ENCODE measurements at places on chromosomes 11 and 22.
A peak's percentile ranks its signal among the peaks of the same experiment; 100 is the strongest.

DNA sequence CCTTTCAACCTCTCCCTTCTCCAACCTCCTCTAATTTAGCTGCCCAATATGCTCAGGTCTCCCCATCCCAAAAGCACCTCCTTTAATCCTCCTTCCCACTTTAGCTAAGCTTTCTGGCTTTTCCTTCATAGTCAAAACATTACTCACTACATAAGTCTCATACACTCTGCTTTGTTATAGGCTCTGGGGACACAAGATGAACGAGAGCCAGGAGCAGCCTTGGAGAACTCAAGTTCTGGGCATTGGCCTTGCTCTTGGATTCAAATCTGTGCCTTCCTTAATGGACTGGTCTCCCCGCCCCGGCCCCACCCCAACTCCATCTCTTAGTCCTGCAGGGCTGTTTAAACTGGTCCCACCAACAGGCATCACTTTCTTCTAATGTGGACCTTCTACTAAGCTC lies 11.4 kb upstream of the HPX start:
- no peak for DNase-seq

GRCh38 chr11:64744544-64745188 lies 724 bp upstream of the RASGRP2 start:
- no peak for DNase-seq

DNA sequence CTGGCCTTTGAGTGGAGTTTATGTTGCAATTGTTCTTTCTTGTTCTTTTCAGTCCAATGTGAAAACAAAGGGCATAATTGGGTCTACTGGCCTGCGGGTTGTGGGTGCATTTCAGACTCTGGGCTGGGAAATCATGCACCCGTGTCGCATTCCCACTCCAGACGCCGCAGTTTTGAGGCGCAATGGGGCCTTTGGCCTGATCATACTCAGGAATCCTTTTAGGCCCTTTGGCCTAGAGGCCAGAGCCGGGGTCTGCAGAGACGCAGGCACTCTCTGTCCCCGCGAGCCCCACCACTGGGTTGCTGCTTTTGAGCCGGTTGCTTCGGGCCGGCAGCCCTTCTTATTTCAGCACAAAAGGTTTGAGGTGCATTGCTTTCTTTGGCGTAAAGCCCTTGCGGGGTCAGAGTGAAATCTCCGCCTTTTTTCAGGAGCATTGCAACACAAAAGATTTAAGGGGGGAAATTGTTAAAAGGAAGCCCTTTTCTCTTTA lies 48.4 kb upstream of the DBX1 start:
- no peak for DNase-seq

GRCh38 chr11:92453055-92453454 lies 228.4 kb downstream of the FAT3 start:
- no peak for DNase-seq

DNA sequence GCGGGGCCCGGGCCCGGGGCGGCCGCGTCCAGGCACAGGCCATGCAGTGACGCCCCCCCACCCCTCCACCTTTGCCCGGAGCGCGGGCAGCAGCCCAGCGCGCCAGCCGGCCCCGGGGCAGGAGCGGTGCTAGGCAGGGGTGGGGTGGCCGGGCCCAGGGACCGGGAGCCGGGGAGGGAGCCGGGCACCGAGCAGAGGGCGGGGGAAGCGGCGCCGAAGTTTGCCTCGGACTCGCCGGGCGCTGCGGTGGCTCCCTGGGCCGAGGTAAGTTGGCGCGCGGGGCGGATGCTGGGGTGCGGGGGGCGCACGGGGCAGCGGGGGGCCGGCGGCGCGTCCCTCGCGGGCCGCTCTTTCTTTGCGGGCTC lies 332 bp downstream of the TEAD1 start:
- peak; percentile 36 for DNase-seq

DNA sequence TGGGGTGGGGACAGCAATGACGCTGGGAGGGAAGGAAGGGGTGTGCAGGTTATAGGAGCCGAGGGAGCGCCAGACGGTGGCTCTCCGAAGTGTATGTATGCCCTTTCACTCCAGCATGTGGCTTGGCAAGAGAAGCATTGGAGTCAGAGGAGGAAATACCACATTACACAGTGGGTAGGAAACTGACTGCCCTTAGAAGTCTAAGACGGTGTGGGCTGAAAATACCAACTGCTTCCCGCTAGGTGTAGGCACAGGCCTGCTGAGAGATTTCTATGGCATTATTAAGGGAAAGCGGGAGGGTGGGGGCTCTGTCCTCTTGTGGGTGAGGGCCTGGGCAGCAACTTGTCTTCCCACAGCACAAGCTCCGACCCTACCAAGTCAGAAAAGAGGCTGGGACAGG lies 44.7 kb downstream of the CACNG2 start:
- DNase-seq = peak; percentile 19

DNA sequence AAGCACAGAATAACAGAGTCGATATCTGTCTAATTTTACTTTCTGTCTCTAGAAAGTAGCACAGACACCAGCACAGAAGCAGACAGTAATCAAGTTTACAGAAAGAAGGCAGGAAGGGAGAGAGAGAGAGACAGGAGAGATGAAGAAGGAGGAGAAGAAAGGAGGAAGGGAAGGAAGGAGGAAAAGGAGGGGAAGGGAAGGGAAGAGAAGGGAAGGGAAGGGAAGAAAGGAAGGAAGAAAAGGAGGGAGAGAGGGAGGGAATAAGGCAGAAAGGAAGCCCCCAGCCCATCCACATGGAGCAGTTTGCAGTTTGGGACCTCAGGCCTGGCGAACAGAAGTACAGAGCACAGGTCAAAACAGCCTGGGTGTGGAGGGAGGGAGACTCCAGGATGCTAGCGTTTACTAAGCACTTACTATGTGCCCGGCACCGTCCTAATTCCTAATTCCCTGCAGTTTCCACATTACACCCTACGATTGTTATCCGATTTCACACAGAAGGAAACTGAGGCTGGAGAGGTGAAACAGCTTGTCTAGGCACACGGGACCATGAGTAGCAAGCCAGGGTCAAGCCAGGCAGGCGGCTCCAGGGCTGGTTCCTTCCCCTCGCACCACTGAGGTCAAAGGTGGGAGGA lies 46.0 kb upstream of the WNT7B start:
- no peak for DNase-seq

- DNase-seq = no peak
Observed at GRCh38 chr11:116503216-116504160, 269.3 kb downstream of the BUD13 start.

GRCh38 chr11:47716692-47717091 lies 1.5 kb upstream of the AGBL2 start:
- DNase-seq = no peak

- DNase-seq = no peak
Observed at GRCh38 chr11:60875366-60876167, 8.2 kb downstream of the ZP1 start.

DNA sequence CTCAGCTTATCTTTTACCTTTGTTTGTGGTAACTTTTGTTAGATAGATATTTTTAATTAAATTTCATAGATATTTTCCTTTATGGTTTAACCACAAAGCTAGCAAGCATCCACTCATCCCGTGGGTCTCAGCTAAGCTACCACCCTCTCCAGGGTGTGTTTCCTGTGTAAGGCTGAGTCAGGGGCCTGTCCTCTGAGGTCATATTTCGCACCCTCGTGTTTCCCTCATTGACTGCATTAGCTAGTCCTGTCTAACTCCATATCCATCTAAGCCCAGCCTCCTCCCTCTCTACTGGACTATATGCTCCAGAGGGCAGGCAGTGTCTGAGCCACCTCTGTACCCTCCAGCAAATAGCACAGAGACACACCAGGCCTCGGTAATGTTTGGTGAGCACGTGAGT lies 16.7 kb downstream of the XRRA1 start:
- DNase-seq = no peak

GRCh38 chr22:34841911-34842310 lies 224.0 kb upstream of the ISX start:
- DNase-seq = no peak

GRCh38 chr11:82384308-82384707 lies 349.4 kb downstream of the FAM181B start:
- no peak for DNase-seq

- no peak for DNase-seq
Observed at GRCh38 chr11:12618743-12619540, 55.3 kb upstream of the TEAD1 start.

- DNase-seq = no peak
Observed at GRCh38 chr22:45930324-45930723, 46.6 kb downstream of the WNT7B start.

GRCh38 chr22:26286091-26286820 lies 117.0 kb downstream of the SEZ6L start:
- DNase-seq = no peak

GRCh38 chr11:31814176-31814868 lies 3.2 kb upstream of the PAX6 start:
- DNase-seq = no peak

- peak; percentile 81 for DNase-seq
Observed at GRCh38 chr11:35274909-35275785, 136.2 kb downstream of the CD44 start.

GRCh38 chr11:132904607-132905006 lies 627.7 kb downstream of the OPCML start:
- DNase-seq = no peak

- no peak for DNase-seq
Observed at GRCh38 chr11:126420698-126421256, 65.3 kb downstream of the ST3GAL4 start.

GRCh38 chr11:20597154-20597679 lies 2.2 kb upstream of the SLC6A5 start:
- no peak for DNase-seq

GRCh38 chr11:45994371-45995341 lies 72.2 kb downstream of the LARGE2 start:
- DNase-seq = no peak

DNA sequence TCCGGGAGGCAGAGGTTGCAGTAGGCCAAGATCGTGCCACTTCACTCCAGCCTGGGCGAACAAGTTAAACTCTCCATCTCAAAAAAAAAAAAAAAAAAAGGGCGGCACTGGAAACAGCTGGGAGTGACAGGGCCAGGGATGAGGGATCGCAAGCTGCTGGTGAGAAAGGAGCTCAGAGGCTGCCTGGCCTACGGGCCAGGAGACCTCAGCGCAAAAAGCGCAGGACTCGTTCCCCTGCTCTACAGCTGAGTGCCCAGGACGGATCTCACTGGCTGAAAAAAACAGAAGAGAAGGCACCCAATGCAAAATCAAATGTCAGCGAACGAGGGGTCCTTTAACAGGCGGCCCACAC lies 650 bp upstream of the NUP50 start:
- DNase-seq = no peak

GRCh38 chr11:134414766-134415765 lies 3.0 kb upstream of the B3GAT1 start:
- DNase-seq = no peak

DNA sequence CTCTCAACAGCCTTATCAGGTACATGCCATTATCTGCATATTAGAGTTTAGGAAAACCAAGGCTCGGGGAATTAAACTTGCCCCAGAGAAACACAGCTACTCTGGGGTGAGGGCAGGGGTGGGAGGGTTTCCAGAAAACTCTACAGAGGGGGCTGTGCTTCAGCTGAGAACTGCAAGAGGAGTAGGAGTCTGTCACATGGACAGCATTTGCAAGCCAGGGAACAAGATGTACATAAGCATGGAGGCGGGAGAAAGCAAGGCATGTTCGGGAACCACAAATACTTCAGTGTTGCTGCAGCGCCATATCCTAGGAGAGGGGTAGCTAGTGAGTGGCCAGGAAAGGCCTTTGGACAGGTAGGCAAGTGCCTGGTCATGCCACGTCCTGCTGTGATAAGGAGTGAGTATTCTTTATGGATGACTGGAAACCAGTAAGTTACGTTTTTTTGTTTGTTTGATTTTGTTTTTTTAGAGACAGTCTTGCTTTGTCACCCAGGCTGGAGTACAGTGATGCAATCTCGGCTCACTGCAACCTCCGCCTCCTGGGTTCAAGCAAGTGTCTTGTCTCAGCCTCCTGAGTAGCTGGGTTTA lies 57.2 kb downstream of the GRAMD1B start:
- no peak for DNase-seq

- no peak for DNase-seq
Observed at GRCh38 chr11:61883327-61883726, 8.0 kb downstream of the FADS3 start.

- no peak for DNase-seq
Observed at GRCh38 chr11:68471360-68472340, 11.1 kb downstream of the PPP6R3 start.

DNA sequence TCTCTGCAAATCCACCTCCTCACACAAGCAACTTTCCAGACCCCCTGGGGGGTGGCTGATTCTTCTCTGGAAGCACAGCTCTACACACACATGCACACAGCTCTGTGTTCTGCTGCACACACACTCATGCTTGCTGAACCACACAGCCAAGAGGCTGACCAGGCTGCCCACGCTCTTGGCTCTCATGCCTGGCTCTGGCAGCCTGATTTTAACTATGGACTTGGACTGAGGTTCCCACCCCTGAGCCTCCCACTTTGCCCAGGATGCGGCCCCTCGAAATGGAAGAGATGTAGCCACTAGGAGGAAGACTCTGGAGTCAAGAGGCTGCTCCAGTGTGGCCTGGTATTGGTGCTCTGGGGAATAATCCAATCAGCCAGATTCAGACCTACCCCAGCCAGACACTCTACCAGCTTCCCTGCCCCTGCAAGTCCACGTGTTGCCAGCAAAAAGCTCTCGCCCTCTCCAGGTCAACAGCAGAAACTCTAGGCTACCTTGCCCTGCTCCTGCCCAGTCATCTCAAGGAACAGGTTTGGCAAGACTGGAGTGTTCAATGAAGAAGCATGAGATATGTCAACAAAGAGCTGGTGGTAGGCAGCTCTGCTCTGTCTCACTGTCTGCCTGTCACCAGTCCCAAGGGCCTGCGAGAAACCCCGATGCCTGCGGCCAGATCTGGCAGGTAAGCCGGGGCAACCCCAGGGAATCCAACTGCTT lies 8.8 kb upstream of the CASTOR1 start:
- peak; percentile 80 for DNase-seq

- no peak for DNase-seq
Observed at GRCh38 chr22:26285632-26286031, 116.4 kb downstream of the SEZ6L start.

- DNase-seq = peak; percentile 36
Observed at GRCh38 chr11:71247551-71248250, 4.7 kb downstream of the SHANK2 start.

GRCh38 chr11:2419638-2420501 lies 19.3 kb downstream of the TSSC4 start:
- peak; percentile 64 for DNase-seq

DNA sequence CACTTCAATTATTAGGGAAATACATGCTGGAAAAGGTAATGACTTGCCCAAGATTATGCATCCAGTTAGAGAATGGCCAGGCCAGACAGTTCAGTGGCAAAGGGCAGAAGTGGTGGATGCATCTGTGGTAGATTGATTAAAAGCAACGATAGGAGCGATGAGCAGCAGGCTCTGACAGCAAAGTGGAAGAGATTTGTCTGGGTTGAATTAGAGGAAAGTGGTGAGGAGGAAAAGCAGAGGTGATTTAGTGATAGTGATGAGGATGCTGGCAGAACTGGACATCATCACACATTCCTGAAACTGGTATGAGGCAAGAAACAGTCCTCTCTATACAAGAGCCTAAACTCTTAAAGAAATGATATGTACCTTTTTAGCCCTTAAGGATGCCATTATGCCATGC lies 12.5 kb downstream of the HSD17B12 start:
- no peak for DNase-seq

- DNase-seq = no peak
Observed at GRCh38 chr11:13438291-13438690, 24.7 kb downstream of the BTBD10 start.

- DNase-seq = no peak
Observed at GRCh38 chr11:31424652-31425051, 55.0 kb downstream of the DNAJC24 start.
